NCI-H1092 treated with DMSO at 0.1 percent for 48 hours (cell line): ENCODE measurements at places on chromosomes 5 and 9.

DNA sequence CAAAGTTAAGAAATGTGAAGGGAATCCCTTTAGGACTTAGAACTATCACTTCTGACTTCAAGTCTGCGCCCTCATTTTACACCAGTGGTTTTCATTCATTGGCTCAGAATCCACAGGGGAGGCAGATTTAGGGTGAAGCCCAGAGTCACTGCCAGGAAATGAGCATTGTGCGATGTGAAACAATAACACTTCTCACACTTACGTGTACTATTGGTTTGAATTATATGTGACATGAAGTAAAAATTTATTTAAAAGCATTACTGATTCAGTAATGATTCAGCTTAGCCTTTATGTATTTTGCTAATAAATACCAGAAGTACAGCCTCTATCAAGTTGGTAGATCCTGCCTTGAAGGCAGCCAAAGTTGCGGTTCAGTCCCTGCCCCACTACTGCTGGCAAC, 98.6 kb downstream of the PAM start:
- DNase-seq: no peak

- no peak for DNase-seq
Measured at GRCh38 chr9:113368348-113368981, 8.3 kb downstream of the HDHD3 start.

DNA sequence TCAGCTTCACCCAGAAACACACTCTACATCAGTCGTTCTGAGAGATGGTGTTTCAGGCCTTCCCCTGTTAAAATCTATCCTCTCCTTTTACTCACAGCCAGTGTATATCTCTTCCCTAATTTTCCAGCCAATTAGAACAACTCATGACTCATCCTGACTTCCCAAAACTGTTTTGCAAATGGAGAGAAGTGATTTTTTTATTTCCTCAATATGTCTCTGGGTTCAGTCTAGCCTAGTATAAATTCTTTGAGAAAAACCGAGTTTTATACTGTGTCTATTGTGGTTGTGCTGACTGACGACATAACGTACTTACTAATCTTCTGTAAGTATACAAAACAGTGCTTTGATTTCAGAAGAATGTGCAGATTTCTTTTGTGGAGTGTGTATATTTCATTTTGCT, 28.4 kb upstream of the CAST start:
- no peak for DNase-seq

DNA sequence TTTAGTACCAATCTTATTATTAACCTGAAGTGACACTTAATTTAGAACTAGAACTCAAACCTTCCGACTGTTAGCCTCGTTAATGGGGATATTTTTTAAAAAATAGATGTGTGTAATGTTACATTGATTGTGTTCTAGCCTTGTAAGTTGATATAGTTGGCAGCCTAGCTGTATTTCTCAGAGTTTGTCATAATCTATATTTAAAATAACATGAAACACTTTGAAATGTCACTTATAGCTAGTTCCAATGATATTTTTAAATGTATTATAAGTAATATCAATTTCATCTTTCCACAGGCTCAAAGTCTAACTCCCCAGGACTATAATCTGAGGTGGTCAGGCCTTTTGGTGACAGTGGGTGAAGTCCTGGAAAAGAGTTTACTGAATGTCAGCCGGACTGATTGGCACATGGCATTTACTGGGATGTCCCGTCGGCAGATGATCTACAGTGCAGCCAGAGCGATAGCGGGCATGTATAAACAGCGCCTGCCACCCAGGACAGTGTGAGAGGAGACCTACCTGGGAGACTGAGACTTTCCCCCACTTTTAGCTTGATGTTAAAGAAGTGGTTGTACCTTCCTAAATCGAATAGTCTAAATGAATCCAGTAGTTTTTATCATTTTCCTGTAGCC, 34.1 kb downstream of the PRRC1 start:
- no peak for DNase-seq

DNA sequence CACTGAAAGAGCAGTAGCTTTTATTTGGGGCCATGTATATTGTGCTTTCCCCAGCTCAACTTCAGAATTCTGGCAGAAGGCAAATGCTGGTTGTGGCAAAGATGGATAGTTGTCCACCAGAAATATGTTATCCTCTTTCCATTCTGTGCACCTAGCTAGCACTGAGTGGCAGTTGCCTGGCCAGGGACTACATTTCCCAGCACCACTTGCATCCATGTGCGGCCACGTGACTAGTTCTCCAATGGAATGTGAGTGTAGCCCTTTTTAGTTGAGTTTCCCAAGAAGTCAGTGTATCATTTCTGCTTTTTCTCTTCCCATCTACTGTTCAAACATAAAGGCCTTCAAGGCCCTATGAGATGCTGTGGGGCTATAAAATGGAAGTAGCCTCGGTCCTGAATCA, 354.0 kb upstream of the CLINT1 start:
- no peak for DNase-seq

GRCh38 chr9:89418882-89419640, 78.9 kb downstream of the SEMA4D start:
- DNase-seq: no peak
